Activated T-helper 2 cell treated with anti-CD3 and anti-CD28 coated beads, Interferon-gamma antibody, Interleukin-2, Interleukin-4, amounts not matched to agents 10 μg/mL and 5 μg/mL and 100 μg/mL, durations not matched to agents 14 hours and 24 hours and 36 hours (primary cell): ENCODE measurements at places on chromosomes 11 and 22.

DNA sequence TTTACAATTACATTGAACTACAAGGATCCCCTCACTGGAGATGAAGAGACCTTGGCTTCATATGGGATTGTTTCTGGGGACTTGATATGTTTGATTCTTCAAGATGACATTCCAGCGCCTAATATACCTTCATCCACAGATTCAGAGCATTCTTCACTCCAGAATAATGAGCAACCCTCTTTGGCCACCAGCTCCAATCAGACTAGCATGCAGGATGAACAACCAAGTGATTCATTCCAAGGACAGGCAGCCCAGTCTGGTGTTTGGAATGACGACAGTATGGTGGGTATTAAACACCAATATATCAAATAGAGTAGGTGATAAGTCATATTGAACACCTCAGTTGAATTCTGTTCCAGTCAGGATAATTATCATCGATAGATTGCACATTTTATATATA is 4.4 kb downstream of the FBXO7 start:
- no peak for DNase-seq

GRCh38 chr11:94831529-94831928 is 63.4 kb downstream of the AMOTL1 start:
- no peak for DNase-seq

DNA sequence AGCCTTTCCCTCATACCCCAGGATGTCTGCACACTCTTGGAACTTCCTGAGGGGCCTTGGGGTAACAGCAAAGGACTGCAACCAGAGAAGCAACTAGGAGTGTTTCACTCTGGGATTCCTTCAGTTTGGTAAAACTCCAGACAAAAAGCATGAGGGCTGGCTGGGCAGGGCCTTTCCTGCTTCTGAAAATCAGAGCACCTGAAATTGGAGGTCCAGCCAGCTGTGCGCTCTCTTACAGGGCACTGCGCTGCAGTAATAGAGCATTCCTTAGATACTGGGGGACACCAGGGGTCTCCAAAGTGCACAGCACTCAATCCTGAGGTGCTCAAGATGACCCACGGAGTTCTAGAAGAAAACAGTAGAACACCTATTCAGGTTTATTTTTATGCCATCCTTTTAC is 49.7 kb downstream of the PLEKHA7 start:
- no peak for DNase-seq

- no peak for DNase-seq
Observed at GRCh38 chr11:13104619-13105236, 95.6 kb downstream of the RASSF10 start.

DNA sequence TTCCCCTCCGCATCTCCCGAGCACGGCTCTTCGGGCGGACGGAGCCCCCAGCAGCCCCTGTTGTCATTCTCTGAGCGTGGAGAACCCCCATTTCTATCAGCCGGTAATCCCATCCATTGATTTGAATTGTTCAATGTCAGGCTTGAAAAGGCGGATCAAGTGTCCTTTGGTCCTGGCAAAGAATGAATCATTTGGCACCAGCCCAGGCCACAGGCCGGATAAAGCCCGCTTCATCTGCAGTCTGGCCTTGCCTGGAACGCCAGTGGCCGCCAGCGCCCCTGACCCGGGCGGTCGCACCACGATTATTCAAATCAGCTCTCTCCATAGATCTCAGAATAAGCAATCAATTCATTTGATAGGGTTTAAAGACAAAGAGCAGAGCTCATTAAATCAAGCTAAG is 188.9 kb downstream of the BRD1 start:
- no peak for DNase-seq

DNA sequence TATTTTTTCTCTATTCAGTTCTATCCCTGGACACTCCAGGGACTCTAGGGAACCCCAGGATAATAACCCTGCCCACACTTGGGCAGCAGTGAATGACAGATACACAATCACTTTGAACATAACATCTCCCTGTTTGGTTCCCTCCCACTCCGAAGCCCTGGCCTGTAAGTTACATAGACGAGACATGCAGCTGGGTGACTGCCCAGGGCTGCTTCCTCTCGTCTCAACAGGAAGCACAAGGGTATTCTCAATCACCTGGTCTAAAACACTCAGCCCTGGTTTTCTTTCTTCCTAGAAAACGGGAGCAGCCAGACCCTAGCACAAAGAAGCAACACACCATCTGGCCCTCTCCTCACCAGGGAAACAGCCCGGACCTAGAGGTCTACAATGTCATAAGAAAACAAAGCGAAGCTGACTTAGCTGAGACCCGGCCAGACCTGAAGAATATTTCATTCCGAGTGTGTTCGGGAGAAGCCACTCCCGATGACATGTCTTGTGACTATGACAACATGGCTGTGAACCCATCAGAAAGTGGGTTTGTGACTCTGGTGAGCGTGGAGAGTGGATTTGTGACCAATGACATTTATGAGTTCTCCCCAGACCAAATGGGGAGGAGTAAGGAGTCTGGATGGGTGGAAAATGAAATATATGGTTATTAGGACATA is 19.4 kb downstream of the LAYN start:
- DNase-seq = no peak

GRCh38 chr22:30574997-30575671 is 669 bp upstream of the GAL3ST1 start:
- no peak for DNase-seq

DNA sequence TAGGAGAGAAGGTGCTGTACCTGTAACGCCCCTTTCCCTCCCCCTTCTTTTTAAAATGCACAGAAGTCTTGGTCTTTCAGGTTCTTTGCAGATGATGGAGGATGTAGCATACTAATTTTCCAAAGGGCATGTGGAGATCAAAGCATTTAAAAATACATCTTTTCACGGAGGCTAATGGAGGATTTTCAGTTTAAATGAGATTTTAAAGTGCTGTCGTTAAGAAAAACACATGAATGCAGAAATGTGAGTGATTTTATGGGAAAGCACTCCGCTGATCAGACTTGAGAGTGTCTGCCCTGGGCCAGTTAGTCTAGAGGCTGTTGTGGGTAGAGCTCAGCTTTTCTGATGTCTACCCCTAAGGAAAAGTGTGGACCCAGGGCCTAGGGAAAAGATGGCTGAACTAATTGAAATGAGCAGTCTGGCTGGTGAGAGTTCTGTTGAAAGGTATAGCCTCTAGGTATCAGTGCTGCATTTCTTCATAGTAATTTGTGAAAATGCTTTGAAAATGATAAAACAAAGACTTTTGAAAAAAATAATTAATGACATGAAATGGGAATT is 2.5 kb downstream of the AMOTL1 start:
- DNase-seq = no peak

- DNase-seq = no peak
Observed at GRCh38 chr11:125559888-125560287, 9.4 kb upstream of the EI24 start.

GRCh38 chr11:67349457-67349856 is 3.9 kb downstream of the POLD4 start:
- DNase-seq = no peak

DNA sequence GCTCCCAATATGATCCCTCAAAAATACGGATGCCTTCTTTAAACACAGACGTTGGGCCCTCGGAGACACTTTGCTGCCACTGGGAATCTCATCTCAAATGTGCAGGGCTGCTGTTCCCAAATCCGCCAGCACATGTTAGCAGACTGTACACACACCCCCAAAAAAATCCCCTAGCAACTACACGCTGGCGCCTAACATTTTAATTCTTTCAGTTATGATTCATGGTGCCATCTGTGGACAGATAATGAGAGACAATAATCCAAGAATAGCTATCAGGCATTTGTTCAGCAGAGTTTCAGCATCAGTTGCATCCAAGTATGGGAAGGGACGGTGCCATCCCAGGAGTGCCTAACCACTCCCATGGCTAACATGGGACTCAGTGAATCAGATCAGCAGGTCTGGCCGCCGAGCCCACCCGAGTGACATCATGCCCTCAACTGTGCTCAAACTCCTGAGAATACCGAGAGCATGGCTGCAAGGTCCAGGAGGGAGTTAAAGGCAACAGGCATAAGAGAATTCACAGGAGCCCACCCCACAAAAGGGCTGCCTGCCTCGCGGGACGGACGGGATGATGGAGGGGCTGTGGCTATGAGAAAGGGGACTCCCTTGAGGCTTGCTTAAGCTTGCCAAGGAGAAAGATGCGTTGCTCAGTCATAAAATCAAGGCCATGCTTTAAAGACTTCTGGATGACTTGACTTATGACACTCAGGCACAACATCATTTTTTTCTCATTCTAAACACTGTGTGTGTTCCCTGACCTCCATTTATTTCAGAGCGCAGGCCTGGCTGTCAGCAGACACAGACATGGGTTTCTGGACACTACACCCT is 337.0 kb downstream of the SHANK2 start:
- DNase-seq = no peak

- no peak for DNase-seq
Observed at GRCh38 chr11:515131-515530, 8.1 kb upstream of the RNH1 start.

- no peak for DNase-seq
Observed at GRCh38 chr11:124880958-124881357, 15.7 kb downstream of the ROBO3 start.

- no peak for DNase-seq
Observed at GRCh38 chr11:72319261-72319660, 75.3 kb upstream of the PHOX2A start.

DNA sequence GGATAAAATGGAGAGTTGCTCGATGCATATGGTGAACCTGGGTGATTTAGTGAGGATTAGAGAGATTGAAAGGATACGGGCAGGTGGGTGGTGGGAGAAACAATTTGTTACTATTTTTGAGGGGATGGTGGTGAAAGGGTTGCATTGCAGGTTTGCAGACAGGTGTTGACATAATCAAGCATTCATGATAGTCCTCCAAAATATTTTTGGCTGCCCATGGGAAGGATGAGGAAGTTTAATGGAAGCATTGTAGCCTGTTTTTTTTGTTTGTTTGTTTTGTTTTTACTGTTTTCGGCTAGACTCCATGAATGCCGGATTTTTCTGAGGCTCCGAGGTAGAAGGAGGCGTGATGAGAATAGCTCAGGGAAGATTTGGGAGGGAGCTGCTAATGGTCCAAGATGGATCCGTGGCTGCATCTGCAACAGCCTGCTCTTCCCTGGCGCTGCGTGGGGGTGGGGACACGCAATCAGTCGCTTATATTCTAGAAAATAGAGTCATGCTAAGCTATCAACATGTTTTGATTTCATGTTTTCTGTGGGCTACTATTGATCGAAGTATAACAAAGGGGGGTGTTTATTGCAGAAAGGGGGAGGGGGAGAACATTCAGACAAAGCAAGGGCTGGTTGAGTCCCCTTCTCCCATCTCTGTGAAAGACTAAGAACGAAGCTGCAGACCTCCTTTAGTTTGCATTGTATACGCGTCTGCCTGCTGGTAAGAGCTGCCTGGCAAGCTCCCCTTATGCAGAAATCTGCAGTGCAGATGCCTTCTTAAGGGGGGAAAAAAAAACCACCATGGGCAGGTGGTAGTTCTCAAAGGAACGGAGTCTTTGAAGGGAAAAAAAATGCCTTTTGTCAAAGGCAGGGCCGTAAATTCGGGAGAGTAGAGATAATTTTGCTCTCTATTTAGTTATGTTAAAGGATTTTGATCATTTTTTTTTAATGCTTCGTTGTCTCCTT is 1.0 kb downstream of the RTN3 start:
- DNase-seq = no peak

DNA sequence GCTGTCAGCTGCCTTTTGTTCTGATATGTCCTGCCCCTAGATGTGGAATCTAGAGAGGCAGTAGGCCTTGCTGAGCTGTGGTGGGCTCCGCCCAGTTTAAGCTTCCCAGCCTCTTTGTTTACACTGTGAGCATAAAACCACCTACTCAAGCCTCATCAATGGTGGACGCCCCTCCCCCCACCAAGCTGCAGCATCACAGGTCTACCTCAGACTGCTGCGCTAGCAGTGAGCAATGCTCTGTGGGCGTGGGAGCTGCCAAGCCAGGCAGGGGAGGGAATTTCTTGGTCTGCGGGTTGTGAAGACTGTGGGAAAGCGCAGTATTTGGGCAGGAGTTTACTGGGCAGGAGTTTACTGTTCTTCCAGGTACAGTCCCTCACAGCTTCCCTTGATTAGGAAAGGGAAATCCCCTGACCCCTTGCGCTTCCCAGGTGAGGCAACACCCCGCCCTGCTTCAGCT is 98.5 kb downstream of the SMCO4 start:
- no peak for DNase-seq

GRCh38 chr11:46666516-46666915 is 33.9 kb downstream of the ARHGAP1 start:
- no peak for DNase-seq

DNA sequence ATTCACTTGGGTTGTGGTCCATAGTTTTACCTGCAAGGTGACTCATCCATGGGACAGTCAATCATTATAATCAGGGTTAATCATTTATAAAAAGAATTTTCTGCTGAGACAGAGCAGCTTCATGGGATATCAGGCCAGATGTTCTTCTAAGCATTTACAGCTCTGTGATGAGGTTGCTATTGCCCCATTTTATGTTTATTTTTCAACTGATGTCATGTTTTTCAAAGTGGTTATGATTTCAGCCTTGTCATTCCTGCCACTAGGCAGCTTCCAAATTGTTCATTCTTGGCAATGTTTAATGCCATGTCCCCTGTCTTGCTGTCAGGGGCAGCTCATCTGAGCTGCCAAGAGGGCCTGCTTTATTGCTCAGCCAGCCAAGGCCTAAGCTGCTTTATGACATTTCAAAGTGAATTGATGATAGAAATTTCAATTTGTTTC is 35.9 kb upstream of the ZBED5 start:
- DNase-seq = no peak

DNA sequence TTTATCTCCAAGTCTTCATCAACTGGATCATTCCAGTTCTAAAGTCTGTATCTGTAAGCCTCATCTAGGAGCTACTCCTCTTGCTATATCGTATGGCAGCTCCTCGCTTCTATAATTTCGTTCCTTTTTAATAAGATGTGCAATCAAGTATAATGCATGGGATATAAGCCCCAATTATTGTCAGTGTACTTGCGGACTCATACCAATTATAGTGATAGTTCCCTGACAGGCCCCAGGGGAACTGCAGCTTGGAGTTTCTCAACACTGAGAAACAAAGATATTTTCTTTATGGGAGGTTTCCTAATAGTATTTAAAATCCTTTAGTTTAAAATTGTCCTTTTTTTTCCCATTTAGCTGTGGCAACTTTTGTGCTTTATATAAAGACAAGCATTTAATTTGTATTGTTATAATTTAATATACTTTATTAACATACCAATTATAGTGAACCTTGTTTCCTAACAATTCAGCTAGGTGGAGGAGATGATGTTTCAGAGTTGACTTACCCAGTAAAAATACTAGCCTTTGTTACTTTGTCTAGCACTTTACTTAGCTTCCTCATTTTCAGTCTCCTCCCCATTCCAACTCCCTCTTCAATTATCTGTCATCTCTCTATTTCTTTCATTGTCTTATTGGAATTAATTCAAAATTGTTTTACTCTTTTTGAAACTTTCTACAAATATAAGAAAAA is 25.3 kb upstream of the DDX17 start:
- DNase-seq = no peak

GRCh38 chr22:29936186-29936585 is 53.2 kb downstream of the MTMR3 start:
- DNase-seq = no peak

GRCh38 chr11:46414879-46415278 is 23.3 kb upstream of the CHRM4 start:
- no peak for DNase-seq
